ENCODE measurements at places on chromosomes 7 and 10.

- DNase-seq = no peak
Observed at GRCh38 chr7:126696256-126697038, 556.3 kb downstream of the GRM8 start.

DNA sequence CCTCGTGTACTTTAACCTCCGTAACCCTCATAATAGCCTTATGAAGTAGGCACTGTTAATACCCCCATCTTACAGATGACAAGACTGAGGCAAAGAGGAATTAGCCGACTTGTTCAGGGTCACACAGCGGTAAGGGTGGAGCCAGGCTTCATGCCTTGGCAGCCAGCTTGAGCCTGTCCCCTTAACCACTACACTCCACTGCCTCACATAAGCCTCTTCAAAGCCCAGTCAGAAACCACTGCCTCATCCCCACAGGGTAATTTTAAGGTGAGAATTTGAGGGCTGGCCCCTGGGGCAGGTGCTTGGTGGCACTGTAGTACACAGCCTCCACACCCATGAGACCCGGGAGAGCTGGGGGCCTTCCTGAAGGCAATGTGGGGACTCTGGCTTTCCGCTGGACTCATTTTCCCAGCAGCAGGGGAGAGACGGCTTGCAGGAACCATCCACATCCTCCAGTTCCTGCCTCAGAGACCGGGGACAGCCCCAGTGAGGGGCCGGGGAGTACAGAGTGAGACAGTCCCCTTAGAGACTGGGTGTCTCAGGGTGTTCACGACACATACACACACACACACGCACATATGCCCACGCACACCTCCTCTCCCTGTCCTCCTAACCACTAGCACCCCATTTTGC lies 7.6 kb upstream of the C10orf105 start:
- peak; percentile 68 for DNase-seq

DNA sequence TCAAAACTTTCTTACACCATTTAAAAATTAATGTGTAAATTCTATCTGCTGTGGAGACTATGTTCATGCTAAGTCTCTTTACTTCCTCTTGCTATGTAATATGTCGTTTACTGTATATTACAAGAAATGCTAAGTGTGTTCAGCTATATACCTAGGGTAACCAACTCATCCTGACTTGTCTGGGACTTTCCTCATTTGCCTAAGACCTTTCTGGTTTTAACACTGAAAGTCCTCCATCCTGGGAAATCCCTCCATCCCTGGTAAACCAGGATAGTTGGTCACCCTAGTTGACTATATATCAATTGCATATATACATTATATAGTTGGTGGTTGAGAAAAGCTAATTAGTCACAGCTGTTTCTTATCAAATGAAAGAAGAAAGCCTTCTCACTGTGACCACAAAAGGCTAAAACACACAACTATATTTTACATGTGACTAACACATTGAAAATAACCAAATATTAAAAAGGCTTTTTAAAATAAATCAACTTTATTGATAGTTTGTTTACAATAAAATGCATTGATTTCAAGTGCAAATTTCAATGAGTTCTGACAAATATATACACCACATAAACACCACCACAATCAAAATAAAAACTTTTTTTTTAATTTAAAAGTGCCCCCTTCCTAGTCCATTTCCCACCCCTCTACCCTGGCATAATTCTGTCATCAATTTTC lies 167.7 kb upstream of the INHBA start:
- peak; percentile 47 for DNase-seq

DNA sequence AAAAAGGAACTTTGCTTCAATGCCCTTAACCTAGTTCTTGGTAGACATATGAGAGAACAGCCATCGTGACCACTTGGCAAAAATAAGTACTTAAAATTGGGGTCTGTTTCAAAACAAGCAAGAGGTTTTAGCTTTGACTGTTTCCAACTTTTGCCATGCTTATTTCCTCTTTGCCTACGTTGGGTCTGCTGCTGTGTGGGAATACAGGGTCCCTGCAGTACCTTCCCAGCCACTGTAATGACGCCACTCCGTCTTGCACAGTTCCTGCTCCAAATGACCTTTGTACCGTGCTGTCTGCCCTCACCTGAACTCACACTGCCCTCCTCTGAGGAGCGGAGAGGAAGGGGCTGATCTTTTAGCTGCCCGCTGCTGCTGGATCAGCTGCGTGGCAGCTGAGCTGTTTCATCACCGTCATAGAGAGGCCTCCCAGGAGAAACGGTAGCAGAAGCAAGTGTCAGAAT lies 133.1 kb downstream of the MAPK8 start:
- no peak for DNase-seq

DNA sequence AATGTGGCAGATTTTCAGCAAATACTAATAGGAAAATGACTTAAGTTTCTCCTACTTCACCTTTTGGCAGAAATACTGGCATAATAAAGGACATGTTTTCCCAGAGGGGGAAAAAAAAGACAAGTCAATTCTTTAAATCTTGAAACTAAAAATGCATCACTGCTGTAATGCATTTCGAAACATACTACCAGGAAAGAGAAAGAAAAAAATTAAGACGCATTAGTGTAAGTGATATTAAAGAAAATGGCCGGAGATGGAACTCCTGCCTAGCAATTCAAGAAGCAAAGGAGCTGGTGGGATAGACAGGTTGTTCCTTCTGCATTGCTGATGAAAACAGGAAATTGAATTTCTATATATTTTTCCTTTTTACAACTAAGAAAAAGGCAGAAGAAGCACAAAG lies 3.2 kb downstream of the ACTR1A start:
- DNase-seq = no peak

DNA sequence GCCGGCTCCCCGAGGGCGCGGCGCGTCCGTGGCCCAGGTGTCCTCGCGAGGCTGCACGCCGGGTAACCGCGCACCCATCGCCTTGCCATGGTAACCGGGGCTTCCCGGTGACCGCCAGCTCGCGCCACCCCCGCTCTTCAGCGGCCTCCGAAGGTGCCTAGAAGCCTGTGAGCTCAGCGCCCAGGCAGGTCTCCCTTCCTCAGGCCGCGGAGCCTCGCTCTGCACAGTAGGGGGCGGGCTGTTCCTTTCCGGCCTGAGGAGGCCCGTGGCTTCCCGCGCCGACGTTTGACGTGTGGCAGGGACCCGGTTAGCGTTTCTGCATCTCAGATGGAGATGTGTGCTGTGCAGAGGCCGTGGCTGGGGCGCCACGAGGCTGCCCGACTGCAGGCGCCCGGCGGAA lies 117.1 kb downstream of the DYNC2I1 start:
- peak; percentile 31 for DNase-seq

Measured in T-helper 2 cell treated with Interferon-gamma antibody and Interleukin-4, amounts not matched to agents 5 μg/mL and 100 μg/mL, for 36 hours (primary cell).